ENCODE measurements at places on chromosomes 12 and 14. TPM values are rescaled to one million over a fixed set of nuclear protein-coding genes. Genes with fewer than 3 reads are reported as not detected.

Gene HCAR1
- total RNA-seq, result 0.60 TPM

DNA sequence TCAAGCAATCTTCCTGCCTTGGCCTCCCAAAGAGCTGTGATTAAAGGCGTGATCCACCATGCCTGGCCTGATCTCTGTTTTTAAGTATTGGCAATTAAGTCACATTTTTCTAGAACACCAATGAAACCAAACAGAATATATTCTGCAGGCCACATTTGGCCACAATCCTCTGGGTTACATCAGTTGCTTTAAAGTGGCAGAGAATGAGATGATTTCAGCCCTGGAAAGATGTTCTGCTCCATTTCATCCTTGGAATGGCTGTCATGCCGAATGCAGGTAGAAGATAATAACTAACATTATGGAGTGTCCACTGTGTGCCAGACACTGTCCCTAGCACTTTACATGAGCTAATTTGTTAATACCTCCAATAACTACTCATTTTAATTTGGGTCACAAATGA is 154.4 kb downstream of the PTPN11 start:
- no peak for DNase-seq

Gene CLBA1
- total RNA-seq, result 17.8 TPM

DNA sequence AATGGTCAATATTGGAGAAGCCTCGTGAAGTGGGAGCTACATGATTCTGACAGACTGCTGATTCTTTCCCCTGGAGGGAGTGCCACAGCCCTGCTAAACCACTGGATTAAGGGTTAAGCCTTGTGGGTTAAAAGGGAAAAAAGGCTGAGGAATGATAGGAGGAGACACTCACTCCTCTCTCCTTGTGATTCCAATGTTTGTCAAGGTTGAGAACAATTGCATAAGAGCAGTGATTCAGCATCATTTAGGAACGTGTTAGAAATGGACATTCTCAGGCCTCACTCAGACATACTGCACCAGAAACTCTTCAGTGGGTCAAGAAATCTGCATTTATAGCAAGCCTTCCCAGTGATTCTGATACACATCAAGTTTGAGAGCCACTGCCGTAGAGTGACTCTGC is 87.8 kb upstream of the GZMB start:
- DNase-seq, result no peak

Gene CIROP
- not detected for total RNA-seq

GRCh38 chr14:96792003-96792402 is 5.2 kb upstream of the VRK1 start:
- DNase-seq, result no peak

Gene P2RX2
- not detected for total RNA-seq

Gene RND1
- 17.4 TPM for total RNA-seq

Gene HAL
- 0.10 TPM for total RNA-seq

Gene COX8C
- total RNA-seq, result not detected

DNA sequence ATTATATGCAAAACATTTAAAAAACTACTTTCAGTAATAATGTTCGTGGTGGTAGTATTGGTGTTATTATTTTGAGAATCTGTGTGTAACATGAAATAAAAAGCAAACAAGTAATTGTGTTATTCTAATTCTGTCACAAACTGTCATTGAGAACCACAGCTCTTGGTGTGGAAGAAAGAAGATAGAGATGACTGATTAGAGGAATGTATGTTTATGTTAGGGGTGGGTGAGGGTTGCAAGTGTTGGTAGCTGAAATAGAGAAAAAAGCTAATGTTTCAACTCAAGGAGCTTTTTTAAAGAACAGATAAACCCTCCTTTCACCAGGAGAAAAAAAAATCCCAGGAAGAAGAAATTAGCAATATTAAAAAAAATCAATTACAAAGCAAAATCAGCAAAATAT is 18.3 kb downstream of the DNM1L start:
- no peak for DNase-seq

GRCh38 chr14:73731111-73731510 is 16.9 kb upstream of the PNMA1 start:
- no peak for DNase-seq

GRCh38 chr12:107594995-107595394 is 90.6 kb upstream of the PWP1 start:
- peak; percentile 33 for DNase-seq

- peak; percentile 62 for DNase-seq
These were observed 1.7 kb downstream of the HNF1A start for GRCh38 chr12:120979862-120980696.

Gene BBS10
- 15.6 TPM for total RNA-seq

Gene HEATR5A
- total RNA-seq, result 36.0 TPM

GRCh38 chr14:41606282-41606531 is 469 bp upstream of the LRFN5 start:
- DNase-seq, result no peak

Measured in renal cortical epithelial cell (primary cell).